ENCODE measurements at places on chromosomes 7 and 10.

DNA sequence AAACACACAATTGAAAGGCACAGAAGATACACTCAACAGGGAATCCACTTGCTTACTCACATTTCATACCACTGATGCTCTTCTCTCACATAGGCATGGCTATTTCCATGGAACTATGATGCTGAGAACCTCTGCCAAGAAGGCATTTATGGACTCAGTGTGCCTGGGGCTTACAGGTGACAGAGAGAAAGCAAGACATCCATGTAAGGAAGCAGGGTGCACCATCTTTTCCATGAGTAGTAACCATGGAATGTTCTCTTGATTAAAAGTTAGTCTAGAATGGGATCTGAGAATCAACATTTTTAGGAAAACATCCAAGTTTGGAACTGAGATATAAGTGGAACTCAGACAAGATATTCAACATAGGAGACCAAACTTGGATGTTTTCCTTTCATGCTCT is 52.5 kb upstream of the MACC1 start:
- no peak for DNase-seq

GRCh38 chr10:93074597-93075368 is 1.1 kb downstream of the CYP26A1 start:
- DNase-seq = no peak

- DNase-seq = no peak
Measured at GRCh38 chr10:103879409-103879808, 24.0 kb upstream of the SH3PXD2A start.

DNA sequence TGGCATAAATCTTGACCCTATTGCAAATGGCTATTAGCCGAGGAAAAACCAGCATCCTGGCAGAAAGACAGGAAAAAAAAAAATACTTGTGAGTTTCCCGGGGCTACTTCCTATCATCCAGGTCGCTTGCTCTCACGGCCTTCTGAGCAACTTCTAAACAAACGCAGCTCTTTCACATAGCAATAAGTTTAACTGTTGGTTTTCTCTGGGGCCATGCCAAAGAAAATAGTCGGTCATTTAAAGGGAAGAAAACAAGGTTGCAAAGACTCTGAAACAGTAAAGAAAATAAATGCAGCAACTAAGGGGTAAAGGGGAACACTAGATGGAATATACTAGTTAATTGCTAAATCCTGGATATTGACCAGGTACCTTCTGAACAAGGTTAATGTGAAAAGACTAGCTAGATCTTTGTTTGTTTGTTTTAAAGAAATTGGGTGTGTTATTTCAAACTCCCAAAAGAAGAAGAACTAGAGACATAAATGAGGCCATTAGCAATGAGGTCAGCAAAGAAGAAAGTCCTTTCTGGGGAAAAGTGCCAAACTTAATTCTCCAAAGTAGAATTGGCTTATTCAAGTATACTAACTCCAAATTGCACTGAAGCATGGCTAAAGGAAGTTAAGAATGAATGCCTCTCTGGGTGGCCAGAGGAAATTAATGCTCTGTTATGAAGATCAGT is 54.2 kb downstream of the SLC39A12 start:
- no peak for DNase-seq

DNA sequence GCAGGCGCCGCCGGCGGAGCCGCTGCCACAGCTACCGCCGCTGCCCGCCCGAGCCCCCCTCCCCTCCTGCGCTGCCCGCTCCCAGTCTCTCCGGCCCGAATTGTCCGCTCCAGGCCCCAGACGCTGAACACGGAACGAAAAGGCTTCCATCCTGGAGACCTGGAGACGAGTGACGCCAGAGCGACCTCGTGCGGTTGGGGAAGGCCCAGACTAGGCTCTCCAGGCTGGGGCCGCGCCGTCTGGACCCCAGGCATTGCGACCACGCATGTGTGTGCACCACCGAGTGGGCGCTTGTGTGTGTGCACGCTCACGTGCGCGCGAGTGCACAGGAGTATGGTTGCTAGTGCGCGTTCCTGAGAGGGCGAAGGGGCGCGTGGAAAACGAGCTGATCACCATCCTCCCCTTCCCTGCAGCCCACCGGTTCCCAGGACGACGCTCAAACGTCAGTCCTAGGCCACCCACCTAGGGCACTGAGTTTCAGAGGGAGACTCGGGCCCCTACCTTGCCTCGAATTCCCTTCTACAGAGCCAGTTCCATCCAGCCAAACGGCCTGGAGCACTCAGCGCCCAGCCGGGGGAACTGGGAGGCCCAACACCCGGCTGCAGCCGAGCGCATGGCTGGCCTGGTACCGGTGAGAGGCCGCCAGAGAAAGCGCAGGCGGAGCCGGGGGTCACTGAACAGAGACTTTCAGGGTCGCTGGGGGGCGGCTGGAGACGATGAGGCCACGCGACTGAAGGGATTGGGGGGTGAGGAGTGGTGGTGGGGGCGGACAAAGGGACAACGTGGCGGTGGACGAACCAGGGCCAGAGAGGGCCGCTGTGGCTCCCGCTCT is 11.6 kb downstream of the LBX1 start:
- DNase-seq = no peak

DNA sequence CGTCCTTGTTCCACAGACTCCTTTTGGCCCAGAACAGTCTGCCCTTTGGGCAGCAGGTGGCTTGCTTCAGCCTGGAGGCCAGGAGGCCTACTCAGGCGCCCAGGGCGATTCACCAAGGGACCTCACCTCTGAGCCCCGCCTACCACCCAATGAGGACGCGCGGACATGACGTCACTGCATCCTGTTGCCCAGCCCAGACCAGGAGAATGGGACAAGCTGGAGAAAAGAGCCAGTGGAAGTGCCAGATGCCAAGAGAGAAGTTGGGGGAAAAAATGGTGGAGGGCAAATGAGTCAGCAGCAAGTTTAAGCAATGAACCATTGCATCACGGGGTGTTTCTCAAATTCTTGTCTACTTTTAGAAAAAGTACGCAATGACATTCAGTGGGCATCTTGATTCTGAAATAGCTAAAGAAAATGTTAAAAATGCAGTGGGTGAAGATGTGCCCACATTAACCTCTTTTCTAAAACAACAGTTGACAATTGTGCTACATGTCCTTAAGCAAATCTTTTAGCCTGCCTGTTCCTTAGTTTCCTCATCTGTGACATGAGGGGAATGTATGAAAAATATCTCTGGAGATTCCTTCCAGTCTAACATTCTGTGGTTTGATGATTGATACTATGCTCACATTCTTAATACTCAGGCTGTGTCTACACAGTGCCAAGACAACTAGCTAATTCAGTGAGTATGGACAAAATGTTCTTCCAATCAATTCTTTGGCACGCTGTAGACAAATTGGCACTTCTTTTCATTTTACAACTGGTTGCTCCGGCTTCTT is 23.9 kb upstream of the LEP start:
- no peak for DNase-seq

DNA sequence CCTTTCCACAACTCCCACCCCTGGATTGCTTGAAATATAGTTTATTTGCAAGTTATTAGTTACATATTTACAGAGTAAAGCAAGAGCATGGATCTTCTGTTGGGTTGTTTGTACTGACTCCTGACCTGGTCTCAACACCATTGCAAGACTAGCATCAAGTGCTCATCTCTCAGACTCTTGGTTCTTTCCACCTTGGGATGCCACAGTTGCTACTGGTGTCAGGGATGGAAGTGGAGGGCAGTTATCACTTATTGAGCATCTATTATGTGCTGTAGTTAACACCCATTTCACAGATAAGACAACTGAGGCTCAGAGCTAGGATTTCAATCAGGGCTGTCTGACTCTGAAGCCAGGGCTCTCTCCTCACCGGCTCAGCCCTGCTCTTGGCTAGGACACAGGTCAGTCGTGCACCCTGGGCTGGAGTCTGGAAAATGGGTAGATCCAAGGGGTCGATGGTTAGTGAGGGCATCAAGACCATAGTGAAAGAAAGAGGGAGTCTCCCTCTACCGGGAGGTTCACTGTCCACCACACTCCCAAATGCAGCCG is 614 bp upstream of the ADAMTS14 start:
- no peak for DNase-seq

DNA sequence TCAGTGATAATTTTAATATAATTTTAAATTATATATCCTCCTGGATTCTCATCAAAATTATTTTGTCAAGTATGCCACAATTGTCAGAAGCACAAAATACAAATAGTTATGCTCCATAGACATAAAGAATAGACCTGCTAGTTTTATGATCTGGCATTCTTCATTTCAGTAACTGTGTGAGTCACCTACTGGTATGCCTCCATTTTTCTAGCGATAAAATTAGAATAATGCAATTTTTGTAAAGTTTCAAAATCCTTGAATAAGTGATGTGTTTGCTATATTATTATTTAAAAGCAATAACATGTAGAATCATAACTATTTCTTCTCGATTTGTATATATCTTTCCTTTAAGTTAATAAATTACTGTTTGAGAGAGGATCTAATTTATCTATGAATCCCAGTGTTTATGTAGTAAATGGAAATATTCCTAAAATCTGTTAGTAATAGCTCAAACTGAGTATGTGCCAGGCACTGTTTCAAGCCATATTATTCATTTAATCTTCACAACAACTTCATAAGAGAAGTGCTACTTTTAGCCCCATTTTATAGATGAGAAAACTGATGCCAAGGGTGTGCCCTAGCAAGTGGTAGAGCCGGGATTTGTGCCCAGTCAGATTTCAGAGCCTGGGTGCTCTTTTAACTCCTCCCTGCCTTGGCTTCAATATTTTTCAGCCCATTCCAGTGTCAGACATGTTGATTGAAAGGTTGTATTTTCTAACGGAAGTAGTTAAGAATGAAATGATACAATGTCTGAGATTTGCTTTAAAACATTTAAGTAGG is 38.4 kb downstream of the NET1 start:
- no peak for DNase-seq

DNA sequence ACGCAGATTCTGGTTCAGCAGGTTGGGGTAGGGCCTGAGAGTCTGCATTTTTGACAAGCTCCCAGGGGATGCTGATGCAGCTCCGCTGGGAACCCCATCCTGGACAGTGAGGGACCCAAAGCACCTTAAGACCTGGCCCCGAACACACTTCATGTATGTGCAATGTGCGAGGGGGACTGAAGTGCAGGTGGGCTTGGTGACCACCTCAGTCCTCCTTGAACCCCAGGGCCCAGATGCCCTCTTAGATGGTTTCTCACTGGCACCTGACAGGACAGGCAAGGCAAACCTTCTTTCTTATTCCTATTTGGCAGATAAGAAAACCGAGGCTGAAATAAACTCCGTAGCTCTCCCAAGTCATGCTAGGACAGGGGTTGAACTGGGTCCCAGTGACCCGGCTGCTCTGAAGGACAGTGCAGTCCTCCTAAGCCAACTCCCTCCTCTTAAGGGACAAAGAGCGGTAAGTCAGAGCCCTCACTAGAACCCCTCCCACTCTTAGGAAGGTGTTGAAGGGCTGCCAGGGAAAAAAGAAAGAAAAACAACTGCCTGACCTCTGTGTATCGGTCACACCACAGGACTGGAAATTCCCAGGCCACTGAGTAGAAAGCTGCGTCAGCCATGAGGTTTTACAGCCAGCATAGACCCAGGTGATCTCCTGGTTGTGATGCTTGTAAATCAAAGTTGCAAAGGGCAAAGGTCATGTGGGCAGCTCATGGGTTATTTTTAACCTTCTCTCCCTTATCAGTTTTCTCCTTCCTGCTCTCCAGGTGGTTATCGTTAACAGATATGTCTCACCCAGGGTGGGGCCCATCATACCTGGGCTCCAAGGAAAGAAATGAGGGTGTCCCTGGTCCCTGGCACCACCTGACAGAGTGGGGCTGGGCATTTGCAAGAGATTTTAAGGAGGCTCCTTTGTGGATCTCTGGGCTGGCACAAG is 90.9 kb upstream of the SMNDC1 start:
- DNase-seq = peak; percentile 37

- no peak for DNase-seq
Measured at GRCh38 chr10:132690821-132691610, 94.9 kb downstream of the NKX6-2 start.

- DNase-seq = no peak
Measured at GRCh38 chr10:22345301-22346095, at the start of gene SPAG6. Gene SPAG6 (plus strand): TSS chr10:22345496. CDS start chr10:22345612, 116 bp downstream.

- no peak for DNase-seq
Measured at GRCh38 chr7:151003572-151003971, 12.8 kb downstream of the NOS3 start.

GRCh38 chr10:6678211-6678803 is 98.2 kb upstream of the PRKCQ start:
- DNase-seq = peak; percentile 67

GRCh38 chr7:12930534-12930933 is 243.1 kb downstream of the ARL4A start:
- DNase-seq = no peak

GRCh38 chr10:93565446-93565845 is 1.0 kb upstream of the FFAR4 start:
- no peak for DNase-seq

- no peak for DNase-seq
Measured at GRCh38 chr10:78461333-78461732, 427.7 kb downstream of the RPS24 start.

- DNase-seq = peak; percentile 42
Measured at GRCh38 chr7:113086431-113086888, at the start of gene GPR85. Gene GPR85 (minus strand): TSS chr7:113086827. CDS start chr7:113084721, 2,106 bp downstream.

- DNase-seq = no peak
Measured at GRCh38 chr7:96953676-96954513, 51.5 kb upstream of the DLX6 start.

DNA sequence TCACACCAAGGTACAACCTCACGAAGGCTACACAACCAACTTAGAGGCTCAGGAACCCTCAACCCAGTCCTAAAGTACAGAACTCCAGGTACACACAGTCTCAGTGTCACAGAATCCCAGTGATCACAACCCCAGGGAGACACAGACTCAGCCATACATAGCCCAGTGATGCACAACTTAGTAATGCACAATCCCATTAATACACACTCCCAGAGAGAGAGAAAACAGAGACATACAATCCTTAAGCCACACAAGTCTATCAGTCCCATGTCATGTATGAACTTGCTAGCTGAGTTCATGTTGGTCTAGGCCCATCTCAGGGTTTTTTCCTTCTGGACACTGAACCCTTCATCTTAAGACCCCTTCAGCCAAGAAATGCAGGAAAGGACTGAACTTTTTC is 4.6 kb downstream of the KCNIP2 start:
- no peak for DNase-seq

GRCh38 chr10:126618466-126618865 is 52.0 kb downstream of the C10orf90 start:
- no peak for DNase-seq

DNA sequence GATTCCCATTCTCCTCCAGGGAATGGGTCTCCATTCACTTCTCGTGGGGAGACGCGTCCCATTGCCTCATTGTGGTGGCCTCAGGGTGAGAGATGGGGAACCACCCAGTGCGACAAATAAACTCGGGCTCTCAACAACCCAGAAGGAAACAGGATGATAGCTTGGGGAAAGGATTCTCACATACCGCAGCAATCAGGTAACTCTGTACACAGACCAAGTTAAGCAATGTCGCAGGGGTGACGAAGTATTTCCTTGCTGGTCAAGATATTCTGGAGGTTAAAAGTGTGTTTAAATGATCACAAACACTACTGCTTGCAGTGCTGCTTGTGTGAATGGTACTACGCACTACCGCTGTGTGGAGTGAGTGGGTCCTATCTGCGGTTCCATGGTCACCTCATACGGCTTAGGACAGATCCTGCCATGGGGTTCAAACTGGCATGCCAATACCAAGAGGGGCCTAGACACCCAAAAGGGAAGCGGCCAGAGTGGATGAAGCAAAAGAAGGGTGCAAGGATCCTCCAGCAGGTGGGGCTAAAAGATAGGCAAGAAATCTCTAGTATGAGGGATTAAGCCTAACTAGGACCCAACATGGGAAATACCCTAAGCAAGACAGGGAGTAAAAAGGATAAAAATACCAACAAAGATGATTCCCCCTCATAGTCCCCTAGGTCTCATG is 143.8 kb upstream of the TMEM106B start:
- DNase-seq = peak; percentile 49
